CMK (cell line): ENCODE measurements at places on chromosomes 2 and 18.

DNA sequence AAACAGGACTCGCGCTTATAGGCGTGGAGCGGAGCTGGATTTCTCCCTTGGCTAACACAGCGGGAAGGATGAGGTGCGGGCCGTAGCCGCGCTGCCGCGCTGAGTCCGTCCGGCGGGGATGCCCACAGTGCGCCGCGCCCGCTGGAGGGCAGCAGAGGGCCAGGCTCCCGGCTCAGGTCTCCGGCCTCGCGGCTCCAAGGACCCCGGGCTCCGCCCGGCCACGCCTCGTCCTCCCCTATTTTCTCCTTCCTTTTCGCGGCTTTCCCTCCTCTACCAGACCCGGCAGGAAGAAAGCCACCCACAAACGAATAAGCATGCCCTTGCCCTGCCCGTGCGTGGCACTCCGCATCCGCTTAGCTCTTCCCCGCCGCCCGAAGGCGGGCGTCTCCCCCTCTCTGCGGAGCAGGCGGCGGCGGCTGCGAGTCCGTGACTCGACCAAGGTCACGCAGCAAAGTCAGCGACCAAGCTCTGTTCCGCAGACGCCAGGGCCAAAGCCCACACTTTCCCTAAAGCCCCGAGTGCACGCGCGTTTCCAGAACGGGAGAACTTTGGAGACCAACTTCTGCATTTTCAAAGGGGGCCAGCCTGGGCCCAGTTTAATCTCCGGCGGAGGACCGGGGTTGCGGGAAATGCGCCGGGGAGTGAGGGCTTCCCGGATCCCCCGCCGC lies 48.5 kb downstream of the KCNIP3 start:
- DNase-seq: peak; percentile 61

DNA sequence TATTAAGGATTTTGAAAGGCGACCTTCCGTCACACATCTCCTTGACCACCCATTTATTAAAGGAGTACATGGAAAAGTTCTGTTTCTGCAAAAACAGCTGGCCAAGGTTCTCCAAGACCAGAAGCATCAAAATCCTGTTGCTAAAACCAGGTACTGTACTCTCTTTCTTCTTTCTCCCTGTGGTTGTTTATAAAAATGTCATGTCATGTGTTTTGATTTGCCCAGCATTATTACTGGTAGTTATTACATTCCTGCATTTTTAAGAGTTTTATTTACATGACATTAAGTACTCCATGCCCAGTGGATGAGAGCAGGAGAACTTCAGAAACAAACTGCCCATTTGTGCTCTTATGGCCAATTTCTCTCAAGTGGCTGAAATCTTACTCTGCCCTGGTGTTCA lies 191.3 kb downstream of the MYO3B start:
- no peak for DNase-seq

DNA sequence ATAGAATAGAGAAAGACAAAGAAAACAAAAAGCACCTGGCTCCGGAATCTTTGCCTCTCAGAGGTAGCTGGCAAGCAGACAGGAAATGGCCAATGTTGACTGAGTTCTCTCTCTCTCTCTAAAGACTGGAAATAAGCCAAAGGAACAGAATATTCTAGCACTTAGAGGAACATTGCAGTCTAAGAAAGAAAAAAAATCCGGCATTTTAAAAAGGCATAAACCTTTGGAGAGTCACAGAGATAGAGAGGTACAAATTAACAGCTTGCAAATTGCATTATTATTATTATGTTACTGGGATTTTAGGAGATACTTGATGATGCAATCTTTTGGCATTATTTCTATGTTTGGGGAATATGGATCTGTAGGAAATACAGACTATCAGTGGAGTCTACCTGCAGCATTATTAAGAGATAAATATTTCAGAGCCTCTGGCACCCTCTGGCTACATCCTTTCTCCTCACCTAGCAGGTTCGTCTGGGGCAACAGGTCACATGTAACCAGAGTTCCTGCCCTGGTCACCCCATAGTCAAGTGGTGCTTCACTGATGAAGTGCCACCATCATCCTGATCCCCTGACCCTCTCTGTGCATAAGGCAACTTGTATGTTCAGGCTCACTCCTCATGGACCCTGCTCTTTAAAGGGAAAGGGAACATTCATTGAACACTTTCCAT lies 318.9 kb upstream of the ACVR2A start:
- no peak for DNase-seq

- DNase-seq: no peak
These were observed 135.0 kb downstream of the EPHA4 start for GRCh38 chr2:221437056-221437455.

DNA sequence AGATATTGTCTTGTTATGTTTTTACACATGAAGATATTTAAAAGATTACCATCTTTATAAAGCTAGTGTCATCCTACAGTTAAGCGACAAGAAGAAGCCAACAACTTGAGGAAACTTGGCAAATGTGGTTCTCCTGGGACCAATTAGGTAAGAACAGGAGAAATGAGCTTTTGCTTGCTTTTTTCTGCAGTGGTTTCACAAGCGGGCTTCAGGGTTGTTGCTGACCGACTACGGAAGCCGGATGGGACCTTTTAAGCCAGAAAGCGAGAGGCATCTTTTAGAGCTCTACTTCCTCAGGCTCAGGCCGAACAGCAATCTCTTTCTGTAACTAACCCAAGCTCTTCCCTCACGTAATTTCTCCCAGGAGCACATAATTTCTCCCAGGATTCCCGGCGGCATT lies 256.5 kb downstream of the CNTNAP5 start:
- DNase-seq: no peak

DNA sequence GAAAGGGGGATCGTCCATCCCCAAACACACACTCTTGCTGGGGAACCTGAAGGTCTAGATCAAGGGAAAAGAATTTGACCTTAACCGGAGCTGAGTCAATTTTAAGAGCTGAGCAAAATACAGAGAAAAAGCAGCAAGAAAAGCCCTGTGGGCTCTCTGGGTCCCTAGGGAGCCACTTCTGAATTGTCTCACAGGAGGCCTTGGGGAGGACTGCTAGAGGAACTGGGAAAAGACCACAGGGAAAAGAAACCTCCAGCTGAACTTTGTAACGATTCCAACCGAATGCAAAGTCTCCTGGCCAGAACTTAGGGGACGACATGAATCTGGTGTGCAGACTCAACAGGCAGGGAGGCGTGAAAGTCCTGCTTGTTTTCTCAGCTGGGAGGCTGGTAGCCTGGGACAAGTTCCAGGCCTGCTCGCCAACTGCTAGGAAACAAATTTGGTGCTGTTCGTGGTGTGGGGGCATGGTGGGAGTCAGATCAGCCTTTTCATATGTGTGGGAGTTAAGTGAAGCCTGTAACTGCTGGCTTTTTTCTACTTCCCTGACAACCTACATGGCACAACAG lies 644.6 kb upstream of the CNTNAP5 start:
- DNase-seq: no peak

- no peak for DNase-seq
These were observed 11.0 kb downstream of the IL18R1 start for GRCh38 chr2:102366406-102367112.

DNA sequence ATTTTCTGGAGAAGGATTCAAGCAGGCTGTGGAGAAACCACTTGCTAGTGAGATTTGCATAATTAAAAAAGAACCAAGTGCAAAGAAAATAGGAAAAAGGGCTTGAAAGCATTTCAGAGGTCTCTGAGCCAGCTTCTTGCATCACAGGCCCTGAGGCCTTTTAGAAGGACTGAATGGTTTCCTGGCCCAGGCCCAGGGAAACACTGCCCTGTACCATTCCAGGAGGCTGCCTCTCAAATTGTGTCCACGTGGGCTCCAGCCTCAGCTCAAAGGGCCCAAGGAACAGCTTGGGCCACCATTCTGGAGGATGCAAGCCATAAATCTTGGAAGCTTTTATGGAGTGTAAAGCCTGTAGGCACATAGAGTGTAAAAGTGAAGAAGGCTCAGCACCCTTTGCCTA lies 523.3 kb upstream of the VRK2 start:
- no peak for DNase-seq

DNA sequence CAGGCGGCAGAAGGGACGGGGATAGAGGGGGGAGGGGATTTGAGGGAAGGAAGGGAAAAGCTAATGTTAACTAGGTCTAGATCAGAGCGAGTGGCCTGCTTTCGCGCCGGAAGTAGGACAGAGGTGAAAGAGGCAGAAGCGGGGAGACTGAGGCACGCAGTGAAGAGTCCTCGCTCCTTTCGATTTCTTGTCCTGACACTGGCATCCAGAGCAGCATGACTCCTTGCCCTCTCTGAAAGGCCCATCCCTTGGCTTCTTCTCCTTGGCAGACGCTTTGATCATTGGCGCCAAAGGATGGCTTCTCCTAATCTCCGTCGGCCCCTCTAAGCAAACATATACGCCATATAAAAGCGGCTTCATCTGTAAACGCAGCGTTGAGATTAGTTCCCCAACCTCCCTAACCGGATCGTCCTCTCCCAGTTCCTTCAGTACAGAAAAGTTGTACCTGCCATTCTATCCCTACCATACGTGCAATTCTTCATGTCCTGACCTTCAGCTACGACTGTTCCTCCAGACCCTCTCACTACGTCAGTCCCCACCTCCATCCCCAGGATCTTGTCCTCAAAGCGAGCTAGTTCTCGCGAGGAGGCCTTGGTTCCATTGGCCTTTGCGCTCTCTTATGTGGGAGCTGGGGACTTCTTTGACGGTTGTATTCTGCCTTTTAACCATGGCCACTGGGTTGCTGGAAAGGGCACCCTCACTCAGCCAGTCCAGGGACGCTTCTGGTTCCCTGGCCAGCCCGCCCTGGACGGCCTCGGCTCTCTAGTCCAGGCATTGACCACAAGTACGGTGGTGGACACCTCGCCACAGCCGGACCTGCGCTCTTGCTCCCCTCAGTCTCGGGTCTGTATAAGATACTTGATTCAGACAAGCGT lies 857 bp upstream of the NEUROD1 start:
- no peak for DNase-seq

DNA sequence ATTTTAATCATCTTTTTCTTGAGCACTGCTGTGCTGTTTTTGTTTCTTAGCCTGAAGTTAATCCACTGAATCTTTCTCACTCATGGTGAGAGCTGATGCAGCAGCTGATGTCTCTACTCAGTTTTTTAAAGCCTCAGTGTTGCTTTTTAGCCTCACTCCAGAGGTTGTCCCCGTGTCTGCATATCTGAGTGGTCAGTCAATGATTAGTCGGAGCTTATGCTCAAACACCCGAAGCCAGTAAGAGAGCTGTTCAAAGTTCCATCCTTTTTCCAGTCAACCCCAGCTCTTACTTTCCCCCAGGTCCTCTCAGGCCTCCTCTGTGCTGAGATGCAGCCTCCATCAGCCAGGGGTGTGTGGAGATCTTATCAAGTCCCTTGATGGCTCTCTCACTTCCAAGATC lies 81.1 kb downstream of the MBOAT2 start:
- no peak for DNase-seq

DNA sequence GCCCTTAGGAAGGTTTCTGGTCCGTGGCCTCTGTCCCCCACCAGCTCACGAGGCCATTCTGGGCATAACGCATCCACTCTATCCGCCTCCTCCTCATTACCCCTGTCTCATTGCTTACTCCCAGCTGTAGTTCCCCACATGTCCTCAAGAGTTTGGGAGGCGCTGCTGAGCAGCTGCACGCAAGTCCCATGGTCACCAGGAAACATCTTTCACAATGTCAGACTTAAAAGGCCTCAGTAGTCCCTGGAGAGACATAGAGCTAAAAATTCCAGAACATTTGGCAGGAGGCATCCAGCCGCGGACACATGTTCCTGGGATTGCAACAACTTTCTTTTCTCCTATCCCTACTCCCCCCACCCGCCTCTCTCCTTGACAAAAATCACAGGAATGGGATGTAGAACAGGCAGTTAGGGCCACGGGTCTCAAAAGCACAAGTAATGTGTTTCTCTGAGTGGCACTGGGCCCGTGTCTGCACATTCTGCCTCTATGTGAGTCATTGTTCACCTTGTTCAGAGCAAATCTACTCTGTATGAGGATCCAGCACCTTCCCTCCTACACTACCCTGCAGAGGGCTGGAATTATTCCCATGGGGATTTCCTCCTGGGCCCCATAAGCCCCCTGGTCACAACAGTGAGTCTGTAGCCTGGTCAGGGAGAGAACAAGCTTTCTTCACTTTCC lies 8.1 kb downstream of the LBH start:
- peak; percentile 70 for DNase-seq

DNA sequence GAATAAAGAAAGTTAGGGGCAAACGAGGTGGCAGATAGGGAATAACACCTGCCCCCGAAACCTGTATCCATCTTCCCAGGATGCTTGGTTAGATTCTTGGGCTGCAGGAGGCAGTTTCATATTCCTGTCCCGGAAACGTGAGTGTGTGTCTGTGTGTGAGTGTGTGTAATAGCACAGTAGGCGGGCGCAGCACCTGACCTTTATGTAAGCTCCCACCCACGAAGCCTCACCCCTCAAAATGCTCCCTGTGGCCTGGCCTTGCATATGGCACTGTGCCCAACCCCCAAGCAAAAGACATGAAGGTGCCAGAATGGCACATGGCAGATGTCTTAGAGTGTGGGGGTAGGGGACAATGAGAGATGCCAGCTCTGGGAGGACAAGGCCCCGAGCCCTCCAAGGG lies 48.9 kb downstream of the EFR3B start:
- no peak for DNase-seq

GRCh38 chr2:108787216-108787541 lies 608 bp downstream of the CCDC138 start:
- no peak for DNase-seq

GRCh38 chr2:207385903-207386302 lies 143.9 kb upstream of the CREB1 start:
- no peak for DNase-seq

DNA sequence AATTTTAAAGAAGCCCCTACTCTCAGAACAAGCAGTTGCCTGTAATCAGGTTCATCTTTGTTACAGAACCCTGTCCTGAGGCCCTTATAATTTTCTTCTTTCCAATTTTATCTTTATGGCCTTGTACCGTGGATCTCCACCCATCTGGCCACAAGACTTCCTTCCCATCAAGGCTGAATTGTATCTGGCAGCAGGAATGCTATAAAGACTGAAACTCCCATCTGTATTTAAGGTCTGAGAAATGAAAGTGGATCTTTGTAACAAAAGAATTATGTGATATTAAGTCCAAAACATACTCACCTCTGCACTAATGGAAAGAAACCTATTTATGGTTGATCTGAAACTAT lies 91.8 kb downstream of the METTL8 start:
- peak; percentile 14 for DNase-seq

DNA sequence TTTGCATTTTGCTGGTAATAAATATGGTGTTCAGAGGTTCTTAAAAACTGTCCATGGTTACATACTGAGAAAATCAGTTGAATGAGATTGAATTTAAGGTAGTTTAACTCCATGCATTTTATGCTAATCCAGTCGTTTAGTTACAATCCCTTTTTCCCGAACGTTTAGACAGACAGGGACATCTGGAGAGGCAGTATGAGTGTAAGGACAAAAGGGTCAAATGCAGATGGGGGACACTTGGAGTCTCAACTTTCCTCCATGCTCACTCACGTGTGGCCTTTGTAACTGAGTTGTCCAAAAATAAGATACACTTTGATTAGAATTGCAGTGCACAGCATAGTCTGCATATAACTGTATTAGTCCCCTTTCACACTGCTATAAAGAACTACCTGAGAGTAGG lies 63.9 kb downstream of the RDH14 start:
- no peak for DNase-seq
